NCI-H2107 (cell line): ENCODE measurements at places on chromosomes 2 and 18.

GRCh38 chr2:62038975-62039771 lies 133.7 kb downstream of the COMMD1 start:
- no peak for DNase-seq

- DNase-seq: no peak
These were observed 72.4 kb upstream of the CCDC150 start for GRCh38 chr2:196566961-196567666.

DNA sequence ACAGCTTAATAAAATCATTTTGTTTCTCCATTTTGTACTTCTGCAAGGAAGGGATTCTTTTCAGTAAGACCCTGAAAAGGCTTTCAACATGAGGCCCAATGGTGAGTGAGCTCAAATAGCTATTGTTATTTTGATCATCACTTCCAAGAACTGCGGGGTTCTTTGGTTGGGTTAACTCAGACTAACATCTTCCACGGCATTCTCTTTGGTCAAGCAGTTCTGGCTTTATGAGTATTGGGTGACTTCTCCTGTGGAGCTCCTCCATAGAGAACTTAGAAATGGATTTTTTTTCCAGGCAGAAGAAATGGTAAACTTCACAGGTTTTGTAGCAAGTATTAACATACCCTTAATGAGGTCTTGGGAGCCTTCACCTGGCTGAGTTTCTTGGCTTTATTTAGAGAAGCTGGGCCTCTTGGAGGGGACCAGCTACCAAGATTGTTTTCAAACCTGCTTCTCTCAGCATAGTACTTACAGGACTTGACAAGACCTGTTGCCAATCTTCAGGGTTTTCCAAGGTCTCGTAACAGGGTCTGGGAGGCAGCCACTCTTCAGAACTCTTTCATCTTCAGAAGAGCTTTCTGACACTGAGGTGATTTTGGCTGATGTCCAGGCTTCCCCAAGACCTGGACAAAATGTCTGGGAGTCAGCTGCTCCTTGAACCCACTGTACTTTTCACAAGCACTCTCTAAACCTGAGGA lies 353.2 kb upstream of the ETAA1 start:
- no peak for DNase-seq

DNA sequence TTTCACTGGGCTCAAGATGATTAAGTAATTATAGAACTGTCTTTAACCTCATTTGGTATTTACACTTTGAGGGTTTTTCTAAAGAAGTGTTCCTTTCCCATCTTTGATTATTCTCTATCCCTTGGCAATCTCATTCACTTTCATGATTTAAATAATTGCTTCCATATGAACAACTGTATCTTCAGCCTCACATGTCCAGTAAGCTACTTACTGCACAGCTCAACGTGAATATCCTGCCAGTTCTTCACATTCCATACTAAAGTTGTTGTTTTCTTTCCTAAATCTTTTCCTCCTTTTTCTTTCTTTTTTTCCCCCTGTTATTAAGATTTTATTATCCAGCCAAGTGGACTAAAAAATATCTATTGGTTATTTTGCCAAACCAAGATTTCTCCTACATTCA lies 37.7 kb downstream of the ZC3H15 start:
- no peak for DNase-seq

- no peak for DNase-seq
These were observed 148.3 kb upstream of the KLHL14 start for GRCh38 chr18:32920796-32921787.

- no peak for DNase-seq
These were observed 12.3 kb upstream of the ASNSD1 start for GRCh38 chr2:189648846-189649509.

DNA sequence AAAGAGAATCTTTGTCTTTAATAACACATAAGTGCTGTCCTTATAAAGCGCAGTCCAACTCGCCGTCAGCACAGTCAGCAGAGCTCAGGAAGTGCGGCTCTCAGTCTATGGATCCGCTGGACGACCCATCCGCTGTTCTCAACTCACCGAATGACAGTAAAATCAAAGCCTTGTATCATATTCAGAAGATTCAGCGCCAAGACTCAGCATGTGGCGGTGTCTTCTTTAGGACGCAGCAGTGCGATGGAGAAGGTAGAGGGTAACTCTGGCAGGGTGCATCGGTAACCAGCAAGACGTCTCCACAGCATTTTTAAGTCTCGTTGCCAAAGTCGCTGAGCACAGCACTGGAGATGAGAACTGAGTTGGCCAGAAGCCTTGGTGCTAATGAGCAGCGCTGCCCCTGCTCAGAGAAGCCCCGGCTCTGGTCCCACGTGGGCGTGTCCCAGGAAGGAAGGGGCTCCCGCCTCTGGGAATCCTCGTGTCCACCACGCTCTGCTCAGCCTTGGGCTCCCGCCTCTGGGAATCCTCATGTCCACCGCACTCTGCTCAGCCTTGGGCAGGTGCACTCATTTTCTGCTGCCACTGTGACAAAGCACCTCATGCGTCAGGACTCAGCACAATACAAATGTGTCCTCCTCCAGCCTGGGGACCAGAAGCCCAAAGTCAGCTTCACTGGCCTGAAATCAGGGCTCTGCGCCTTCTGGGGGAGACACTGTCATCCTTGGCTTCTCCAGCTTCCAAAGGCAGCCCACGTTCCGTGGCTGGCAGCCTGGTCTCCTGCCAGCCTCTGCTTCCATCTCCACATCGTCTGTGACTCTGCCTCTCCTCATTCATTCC lies 238.0 kb upstream of the SALL3 start:
- no peak for DNase-seq

- DNase-seq: no peak
These were observed 51.8 kb downstream of the PKDCC start for GRCh38 chr2:42099438-42100173.

DNA sequence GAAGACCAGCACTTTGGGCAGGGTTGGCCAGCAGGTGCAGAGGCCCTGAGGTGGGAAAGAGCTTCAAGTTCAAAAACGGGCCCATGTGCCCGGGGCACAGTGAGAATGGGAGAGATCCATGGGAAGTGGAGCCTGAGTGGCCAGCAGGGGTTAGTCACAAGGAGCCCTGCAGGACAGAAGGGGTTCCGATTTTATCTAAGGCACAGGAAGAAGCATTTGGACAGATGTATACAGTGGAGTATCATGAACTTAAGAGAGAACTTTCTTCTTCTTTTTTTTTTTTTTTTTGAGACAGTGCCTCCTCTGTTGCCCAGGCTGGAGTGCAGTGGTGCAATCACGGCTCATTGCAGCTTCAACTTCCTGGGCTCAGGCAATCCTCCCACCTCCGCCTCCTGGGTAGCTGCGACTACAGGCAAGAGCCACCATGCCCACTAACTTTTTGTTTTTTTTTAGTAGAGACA lies 24.0 kb downstream of the WIPF1 start:
- no peak for DNase-seq

DNA sequence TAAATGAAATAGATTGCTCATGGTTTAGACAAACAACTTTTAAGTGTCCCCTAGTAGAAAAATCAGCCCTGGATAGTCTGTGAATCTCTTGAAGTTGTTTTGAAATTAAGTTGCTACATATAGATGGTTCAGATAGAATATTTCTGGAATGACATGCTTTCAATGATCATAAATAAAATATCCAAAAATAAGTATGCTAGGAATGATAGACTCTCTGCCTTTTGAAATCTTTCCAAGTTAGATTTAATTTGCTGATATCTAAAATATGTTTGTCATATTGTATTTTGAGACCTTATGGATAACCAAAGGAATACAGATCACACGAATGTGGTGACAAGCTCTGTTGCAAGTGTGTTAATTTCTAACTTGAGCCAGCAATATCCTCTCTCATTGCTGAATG lies 488.7 kb downstream of the THSD7B start:
- DNase-seq: no peak
